Stimulated activated CD4-positive, alpha-beta T cell treated with anti-CD3 and anti-CD28 coated beads, Interleukin-15, amount 100 ng/mL, for 1 hour (primary cell): ENCODE measurements at places on chromosomes 7 and 10.
A peak's percentile ranks its signal among the peaks of the same experiment; 100 is the strongest.

DNA sequence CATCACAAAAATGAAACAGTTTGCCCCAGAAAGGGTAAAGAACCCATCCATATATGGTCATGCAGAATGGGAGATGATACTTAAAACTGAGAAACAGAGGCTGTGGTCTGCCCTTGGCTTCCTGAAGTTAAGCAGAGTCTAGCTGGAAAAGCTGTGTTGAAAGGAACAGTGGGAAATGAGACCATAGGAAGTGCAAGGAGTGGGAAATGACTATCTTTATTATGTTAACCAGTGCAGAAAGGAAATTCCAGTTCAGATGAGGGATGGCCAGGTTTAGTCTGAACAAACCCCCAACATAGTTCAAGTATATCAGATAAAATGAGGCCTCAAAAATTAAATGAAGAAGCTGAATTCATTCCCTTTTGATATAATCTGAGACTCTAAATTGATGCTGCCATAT, 112.2 kb upstream of the TARP start:
- DNase-seq, result no peak

DNA sequence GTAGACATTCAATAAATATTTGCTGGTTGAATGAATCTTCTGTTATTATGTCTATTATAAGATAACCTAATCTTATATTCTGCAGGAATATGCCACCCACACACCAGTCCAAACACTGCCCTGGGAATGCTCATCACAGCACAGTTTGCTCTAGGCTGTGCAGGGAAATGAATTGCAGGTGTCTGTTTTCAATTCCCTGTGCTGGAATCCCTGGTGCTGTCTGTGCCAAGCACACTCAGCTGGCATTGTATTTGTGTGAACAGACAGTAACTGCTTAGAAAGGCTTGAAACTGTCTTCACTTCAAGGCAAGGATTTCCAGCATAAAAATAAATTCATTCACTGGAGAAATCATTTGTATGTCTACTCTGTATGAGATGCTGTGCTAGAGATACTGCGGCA, 20.2 kb downstream of the ATOH7 start:
- DNase-seq, result no peak

DNA sequence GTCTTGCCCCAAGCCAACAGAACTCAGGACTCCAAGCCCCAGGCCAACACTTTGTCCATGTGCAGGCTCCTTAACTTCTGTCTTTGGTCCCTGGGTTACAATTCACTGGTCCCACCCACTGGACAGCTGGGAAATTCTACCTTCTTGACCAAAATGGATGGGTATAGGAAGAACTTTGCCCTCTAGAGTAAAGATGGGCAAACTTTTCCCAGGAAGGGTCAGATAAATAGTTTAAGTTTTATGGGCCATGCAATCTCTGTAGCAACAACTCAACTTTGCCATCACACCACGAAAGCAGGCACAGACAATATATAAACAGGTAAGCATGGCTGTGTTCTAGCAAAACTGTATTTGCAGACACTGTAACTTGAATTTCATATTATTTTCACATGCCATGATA, 147.1 kb downstream of the PLXNA4 start:
- no peak for DNase-seq

- no peak for DNase-seq
Measured at GRCh38 chr7:106618480-106618879, 42.5 kb downstream of the CCDC71L start.

DNA sequence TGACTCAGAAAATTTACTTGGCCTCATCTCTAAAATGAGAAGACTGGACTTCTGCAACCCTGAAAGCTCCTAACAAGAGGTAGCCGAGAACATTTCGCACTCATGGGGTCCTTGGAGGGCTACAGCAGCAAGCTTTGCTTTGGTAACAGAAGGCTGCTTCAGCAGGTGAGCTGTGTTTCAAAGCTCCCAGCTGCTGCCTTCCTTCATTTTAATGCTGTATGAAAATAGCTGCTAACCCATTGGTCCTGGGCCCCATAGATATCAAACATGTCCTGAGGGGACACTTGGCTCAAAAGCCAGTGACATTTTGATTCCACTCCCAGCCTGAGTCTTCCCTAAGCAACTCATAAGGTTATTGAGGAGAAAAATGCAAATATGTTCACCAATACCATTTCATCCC, 14.3 kb upstream of the MALSU1 start:
- no peak for DNase-seq

- no peak for DNase-seq
Measured at GRCh38 chr7:2028733-2029132, 204.0 kb downstream of the MAD1L1 start.

GRCh38 chr10:26528048-26528447, 89.9 kb downstream of the APBB1IP start:
- DNase-seq, result no peak

DNA sequence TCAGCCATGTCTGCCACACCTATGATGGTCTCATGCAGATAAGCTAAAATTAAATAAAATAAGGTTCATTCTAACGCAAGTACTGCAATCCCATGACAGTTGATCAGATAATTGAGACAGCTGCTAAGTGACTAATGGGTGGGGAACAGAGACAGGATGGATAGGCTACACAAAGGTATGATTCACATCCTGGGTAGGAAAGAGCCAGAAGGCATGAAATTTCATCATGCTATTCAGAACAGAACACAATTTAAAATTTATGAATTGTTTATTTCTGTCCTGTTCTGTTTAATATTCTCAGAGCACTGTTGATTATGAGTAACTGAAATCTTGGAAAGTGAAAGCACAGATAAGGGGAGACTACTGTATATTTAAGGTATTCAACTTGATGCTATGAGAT, 381.8 kb upstream of the SORCS1 start:
- DNase-seq, result no peak

DNA sequence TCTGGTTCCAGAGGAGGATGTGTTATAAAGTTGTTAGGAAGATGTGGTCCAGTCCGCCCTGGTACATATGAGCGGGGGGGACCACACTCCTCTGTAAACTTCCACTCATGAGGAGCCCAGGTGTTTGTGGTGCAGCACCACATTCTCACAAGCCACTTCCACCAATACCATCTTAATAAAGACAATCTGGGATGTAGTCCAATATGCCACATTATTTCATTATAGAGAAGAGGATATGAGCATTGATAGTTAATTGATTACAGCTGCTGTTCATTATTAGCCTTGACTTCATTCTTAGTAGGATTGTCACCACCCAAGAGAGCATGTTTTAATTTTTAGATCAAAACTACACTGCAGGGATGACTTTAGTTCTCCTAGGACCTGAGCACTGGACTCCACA, 40.5 kb downstream of the ERCC6 start:
- no peak for DNase-seq

DNA sequence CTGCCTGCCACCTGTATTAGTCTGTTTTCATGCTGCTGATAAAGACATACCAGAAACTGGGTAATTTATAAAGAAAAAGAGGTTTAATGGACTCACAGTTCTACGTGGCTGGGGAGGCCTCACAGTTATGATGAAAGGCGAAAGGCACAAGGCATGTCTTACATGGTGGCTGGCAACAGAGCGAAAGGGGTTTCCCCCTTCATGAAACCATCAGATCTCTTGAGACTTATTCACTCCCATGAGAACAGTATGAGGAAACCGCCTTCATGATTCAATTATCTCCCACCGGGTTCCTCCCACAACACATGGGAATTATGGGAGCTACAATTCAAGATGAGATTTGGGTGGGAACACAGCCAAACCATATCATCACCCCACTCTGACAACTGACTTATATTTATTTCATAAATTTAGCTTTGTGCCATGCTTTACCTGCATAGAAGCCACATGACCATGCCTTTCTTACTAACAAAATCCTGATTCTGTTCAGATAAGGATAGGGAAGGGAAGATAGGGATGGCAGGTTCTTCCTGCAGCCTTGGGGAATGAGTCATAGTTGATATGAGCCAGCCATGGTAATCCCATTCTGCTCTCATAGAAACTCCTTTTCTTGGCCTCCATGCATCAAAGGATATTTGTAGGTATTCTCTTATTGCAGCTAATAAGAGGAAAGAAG, 191.3 kb upstream of the AGK start:
- no peak for DNase-seq

DNA sequence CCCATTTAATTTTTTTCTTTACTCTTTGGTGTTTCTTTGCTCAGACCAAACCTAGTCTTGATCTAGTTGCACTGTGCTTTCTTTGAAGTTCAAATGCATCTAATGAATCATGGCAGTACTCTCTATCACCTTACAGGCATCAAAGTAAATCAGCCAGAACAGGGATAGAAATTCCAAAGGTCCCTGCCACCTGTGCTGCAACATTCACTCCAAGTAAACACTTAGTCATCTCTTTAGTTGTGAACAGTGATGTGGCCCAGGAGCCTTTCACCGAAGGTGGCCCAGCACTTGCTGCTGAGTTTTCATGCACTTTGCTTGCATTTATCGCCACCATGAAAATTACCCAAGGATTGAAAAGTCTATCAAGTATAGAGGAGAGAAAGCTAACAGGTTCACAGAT, 314.1 kb upstream of the ETV1 start:
- no peak for DNase-seq

GRCh38 chr10:30995081-30995770, 36.4 kb downstream of the ZNF438 start:
- no peak for DNase-seq

DNA sequence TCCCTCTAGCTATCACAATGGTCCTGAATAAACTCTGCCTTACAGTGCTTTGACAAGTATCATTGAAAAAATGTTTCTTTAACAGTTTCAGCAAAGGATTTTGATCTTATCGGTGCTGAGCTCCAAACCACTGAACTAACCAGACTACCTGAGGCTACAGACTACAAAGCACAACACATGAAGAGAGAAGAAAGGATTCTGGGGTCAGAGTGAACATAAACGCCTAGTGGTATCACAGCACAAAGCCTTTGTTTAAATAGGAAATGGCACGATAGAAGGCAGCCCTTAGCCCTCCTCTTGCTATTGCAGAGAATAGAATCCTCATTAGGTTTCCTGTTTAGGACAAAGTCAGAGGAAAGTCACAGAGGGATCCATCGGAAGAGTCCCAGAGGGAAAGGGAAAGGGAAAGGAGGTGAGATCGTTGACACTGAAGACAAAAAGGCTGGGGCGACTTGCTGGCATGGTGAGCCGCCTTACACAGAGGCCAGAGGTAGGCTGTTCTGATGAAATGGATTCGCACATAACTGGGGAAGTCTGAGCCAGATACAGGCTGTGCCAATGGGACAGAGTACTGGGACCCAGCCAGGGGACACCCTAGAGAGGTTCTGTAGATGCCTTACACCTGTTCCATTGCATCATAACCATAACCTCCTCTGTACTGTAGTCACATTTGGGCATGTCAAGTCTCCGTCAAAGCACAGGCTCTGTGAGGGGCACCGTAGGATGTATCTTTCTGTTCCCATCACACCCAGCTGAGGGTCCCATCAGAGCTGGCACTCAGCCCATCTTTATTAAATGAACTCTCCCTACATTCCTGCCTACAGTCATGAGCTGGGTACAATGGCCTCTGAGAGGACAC, 71.5 kb downstream of the XPNPEP1 start:
- DNase-seq, result no peak

DNA sequence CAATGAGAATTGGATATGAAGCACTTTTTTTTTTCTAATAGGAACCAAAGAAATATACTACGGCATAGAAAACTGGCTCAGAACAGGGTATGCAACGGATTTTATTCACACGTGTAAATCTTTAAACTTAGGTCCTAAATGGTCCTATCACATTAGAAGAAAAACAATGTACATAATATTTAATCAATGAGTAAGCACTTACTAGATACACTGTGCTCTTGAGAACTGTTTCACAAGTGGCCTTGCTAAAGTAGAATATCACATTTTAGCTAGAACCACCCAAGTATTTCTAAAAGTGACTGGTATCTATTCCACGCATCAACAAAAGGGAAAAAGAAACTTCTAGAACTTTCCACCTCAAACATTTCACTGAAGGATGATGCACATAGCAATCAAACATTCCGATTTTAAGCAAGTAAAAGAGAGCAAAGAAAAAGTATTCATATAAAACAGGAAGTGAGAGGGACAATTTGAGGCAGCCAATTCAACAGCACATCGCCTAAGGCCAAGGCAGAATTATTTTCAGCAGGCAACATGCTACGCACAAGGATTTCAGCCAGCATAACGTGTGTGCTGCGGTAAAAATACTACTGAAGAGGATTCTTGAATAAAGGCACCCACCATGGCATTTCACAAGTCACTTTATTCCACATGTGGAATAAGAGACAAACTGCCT, 55.8 kb downstream of the PARD3 start:
- no peak for DNase-seq

DNA sequence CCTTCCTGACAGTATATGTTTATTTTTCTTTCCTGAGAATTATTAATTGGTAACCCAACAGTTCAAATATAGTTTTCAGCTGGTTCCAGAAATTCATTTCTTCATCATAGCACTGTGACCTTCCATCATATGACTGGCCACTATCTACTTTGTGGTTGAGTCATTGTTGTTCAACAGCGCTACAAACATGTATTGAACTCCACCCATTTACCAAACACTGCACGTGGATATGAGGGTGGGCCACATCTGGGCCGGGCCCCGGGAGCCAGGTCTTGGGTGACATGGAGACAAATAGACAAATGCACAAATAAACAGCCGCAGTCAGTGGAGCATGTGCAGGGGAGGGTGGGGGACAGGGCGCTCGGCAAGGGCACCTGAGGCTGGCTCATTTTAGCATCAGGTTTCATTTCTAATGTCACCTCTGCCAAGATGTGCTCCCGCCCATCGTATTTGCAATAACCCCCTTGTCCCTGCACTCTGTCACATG, 24.0 kb upstream of the EEPD1 start:
- DNase-seq, result no peak

- no peak for DNase-seq
Measured at GRCh38 chr7:88337572-88337971, 30.9 kb upstream of the STEAP4 start.

GRCh38 chr10:17023386-17024298, 106.0 kb downstream of the CUBN start:
- peak; percentile 10 for DNase-seq

- no peak for DNase-seq
Measured at GRCh38 chr10:75977139-75977538, 545.7 kb downstream of the LRMDA start.

- DNase-seq, result no peak
Measured at GRCh38 chr10:16832351-16833080, 15.3 kb upstream of the RSU1 start.
